CD4-positive, alpha-beta T cell treated with Interferon gamma for 1 hour (primary cell): ENCODE measurements at places on chromosomes 13 and 19.
A peak's percentile ranks its signal among the peaks of the same experiment; 100 is the strongest.

- DNase-seq = no peak
Observed at GRCh38 chr19:33481863-33482262, 39.7 kb downstream of the PEPD start.

DNA sequence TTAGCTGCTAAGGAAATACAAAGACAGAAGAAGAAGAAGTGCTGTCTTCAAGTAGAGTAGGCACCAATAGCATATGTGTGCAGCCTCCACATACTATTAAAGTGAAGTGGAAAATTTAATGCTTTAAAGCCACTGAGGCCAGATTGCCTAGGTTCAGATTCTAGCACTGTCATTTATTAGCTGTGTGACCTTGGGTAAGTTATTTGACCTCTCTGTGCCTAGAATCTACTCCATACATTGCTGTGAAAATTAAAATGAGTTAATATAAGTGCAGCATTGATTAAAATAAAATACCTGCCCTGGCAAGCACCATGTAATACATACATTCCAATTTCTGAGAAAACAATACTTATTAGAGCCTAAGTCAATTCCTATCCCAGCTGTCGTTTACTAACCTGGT lies 110.5 kb downstream of the FRY start:
- no peak for DNase-seq

DNA sequence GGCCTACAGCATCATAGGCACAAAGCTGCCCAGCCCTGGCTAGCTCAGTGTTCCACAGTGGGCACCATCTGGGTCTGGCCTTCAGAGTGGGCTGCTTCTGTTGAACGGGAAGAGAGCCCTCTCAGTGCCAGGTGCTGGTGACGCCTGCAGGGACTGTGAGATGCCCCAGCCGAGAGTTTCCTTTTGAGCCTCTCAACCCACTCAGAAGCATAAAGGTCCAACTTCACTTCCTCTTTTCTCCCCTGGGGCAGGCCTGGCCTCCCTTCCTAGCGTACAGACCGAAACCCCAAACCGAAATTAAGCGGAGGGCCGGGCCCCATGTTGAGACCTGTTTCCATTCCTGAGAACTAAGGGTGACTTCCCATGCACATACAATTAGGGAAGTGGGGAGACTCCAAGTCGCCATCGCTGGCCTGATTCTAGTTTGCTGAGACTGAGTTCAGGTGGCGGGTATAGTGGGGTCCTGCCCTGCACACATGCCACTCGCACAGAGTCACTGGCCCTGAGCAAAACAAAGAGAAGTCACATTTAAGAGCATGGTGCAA lies 6.9 kb downstream of the RAB8A start:
- peak; percentile 78 for DNase-seq

- DNase-seq = no peak
Observed at GRCh38 chr13:31437975-31438374, 238.2 kb downstream of the B3GLCT start.

- no peak for DNase-seq
Observed at GRCh38 chr19:50380751-50381151, 3.4 kb upstream of the POLD1 start.

- DNase-seq = no peak
Observed at GRCh38 chr19:31626941-31627340, 277.7 kb upstream of the TSHZ3 start.

- DNase-seq = no peak
Observed at GRCh38 chr19:13079542-13079986, 23.1 kb downstream of the LYL1 start.

DNA sequence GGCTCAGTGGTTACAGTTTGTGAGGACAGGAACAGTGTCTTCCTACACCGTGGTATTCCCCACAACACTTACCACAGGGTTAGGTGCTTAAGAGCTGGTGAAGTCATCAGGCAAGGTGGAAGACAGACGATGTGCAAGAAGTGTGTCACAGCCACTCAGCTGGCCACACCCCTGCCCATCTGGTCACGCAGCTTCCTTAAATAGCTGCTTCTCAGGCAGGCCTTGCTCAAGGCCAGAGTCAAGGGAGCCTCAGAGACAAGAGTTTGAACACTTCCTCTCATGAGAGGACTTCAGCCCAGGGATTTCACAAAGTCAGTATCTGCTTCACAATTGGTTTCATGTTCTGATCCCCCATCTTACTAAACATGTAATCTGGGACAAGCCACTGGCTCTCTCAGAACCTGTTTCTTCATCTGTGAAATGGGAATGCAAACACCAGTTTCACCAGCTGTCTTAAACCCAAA lies 80.3 kb upstream of the FRY start:
- peak; percentile 86 for DNase-seq

DNA sequence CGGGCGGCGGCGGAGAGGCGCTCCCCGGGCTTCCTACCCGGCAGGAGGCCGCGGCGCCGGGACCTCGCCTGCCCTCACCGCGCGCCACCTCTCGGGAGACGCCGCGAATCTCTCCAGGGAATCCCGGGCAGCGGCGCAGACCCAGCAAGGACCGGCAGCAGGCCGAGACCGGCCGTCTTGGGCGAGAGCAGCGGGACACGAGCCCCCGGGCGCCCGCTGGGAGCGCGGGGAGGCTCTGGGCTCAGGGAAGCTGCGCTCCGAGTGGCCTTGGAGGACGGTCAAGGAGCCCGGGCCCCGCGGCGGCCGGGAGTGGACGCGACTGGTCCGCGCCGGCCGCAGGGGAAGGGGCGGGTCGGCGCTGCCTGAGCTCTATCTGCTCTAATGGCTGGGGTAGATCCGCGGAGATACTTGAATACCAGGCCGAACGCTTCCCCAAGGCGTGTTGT lies 14.7 kb downstream of the CDX2 start:
- no peak for DNase-seq

GRCh38 chr19:49682274-49682673 lies 5.2 kb downstream of the PRMT1 start:
- DNase-seq = no peak

DNA sequence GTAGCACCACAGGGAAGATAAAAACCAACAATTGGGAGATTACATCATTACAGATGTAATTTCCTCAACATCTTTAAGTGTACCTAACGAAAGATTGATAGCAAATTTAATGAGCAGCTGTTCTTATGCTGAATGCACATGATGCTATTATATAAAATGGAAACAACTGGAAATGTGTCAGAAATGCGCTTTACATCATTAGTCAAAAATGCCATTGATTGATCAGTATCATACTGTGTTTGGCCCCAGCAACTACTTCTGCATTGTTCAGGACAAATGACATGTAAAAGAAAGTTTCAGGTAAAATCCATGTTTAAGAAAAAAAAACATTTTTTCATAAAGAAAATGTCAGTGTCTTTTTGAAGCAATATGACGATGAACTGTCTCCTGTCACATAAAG lies 625.5 kb upstream of the MIR17HG start:
- DNase-seq = no peak

GRCh38 chr13:110092831-110093247 lies 214.1 kb downstream of the COL4A1 start:
- DNase-seq = no peak
